ENCODE measurements at places on chromosomes 6 and 20.

GRCh38 chr6:158762787-158763433 is 56.3 kb downstream of the EZR start:
- DNase-seq, result no peak

DNA sequence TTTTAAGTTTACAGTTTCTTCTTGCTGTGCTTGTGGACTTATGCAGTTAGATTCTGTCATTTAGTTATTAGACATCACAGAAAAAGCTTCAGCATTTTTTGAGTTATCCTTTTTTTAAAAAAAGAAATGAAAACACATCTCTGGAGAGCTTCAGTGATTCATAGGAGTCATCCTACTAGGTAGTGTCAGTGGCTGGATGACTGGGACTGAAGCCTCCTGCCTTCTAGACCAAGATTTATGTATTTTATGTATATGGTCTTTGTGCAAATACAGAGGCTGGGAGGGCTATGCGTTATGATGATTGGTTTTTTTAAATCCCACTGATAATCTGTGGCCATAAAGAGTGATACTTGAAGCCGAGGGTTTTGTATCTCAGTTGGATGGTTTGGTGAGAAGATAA is 125.9 kb upstream of the JAG1 start:
- no peak for DNase-seq

GRCh38 chr6:56683882-56684281 is 41.2 kb upstream of the DST start:
- DNase-seq, result peak; percentile 94

DNA sequence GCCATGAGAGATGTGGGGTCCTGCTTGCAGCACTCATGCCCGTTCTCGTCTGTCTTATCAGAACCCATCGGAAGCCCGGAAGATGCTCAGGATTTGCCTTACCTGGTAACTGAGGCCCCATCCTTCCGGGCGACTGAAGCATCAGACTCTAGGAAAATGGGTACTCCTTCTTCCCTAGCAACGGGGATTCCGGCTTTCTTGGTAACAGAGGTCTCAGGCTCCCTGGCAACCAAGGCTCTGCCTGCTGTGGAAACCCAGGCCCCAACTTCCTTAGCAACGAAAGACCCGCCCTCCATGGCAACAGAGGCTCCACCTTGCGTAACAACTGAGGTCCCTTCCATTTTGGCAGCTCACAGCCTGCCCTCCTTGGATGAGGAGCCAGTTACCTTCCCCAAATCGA is 8.3 kb downstream of the PI16 start:
- DNase-seq, result peak; percentile 60

DNA sequence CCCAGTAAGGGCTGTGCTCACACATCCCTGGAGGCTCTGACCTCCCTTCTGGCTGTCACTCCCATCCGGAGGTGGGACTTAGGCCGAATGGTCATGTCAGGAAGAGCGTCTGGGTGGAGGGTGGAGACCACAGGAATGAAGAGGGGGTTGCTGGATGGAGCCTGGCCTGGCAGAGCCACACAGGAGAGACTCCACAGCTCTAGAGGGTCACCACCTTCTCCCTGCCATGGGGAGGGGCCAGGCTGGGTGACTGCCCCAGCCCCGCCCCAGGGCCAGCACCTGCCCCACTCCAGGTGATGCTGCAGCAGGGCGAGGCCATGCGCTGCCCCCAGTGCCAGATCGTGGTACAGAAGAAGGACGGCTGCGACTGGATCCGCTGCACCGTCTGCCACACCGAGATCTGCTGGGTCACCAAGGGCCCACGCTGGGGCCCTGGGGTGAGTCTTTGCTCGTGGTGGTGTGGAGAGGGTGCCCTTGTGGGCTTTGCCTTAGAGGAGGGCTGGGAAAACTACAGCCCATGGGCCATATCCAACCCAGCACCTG is 20.6 kb downstream of the RBCK1 start:
- no peak for DNase-seq

Data from foreskin fibroblast (primary cell).